CD4-positive, alpha-beta T cell treated with Interleukin-1 beta for 1 hour (primary cell): ENCODE measurements at places on chromosomes 7 and 10.

- no peak for DNase-seq
Observed at GRCh38 chr7:151695951-151696541, 176.4 kb upstream of the RHEB start.

GRCh38 chr7:150974468-150975391 lies 3.4 kb downstream of the KCNH2 start:
- DNase-seq: peak; percentile 84

- no peak for DNase-seq
Observed at GRCh38 chr10:116557305-116557880, 11.7 kb downstream of the PNLIP start.

- peak; percentile 3 for DNase-seq
Observed at GRCh38 chr10:18104223-18104872, 35.9 kb upstream of the CACNB2 start.

DNA sequence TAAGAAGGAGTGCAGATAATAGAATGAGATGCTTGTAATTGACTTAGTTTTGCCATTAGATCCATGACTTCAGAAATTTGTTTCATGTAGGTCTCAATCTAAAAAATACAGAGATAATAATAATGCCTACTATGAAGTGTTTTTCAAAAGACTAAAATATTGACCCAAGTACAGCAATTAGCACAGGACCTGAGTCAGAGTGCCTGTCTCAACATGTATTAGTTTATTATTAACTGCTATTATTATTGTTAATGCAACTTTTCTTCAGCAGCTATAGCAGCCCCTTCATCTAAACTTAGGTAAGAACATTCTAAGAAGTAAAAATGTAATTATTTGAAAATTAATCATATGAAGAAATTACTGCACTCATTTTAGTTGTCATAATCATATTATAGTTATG lies 82.9 kb upstream of the HGF start:
- no peak for DNase-seq

DNA sequence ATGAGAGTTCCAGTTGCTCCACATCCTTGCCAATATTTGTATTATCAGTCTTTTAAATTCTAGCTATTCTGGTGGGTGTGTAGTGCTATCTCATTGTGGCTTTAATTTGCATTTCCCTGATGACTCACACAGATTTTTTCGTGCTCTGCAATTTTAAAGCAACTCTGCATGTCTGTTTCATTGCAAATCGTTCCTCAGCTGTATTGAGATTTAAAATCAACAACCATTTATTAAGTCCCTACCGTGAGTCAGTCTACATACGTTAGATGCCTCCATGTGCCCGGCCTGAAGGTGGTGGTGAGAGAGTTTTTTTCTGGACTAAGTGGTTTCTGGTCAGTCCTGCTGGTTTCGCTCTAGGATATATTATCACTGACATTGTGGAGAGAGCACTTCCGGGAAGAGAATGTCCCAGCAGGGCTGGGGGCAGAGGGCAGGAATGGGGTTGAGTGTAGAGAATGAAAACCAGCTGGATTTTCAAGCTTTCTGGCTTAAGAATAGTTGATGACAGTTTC lies 8.4 kb upstream of the HYCC1 start:
- no peak for DNase-seq

DNA sequence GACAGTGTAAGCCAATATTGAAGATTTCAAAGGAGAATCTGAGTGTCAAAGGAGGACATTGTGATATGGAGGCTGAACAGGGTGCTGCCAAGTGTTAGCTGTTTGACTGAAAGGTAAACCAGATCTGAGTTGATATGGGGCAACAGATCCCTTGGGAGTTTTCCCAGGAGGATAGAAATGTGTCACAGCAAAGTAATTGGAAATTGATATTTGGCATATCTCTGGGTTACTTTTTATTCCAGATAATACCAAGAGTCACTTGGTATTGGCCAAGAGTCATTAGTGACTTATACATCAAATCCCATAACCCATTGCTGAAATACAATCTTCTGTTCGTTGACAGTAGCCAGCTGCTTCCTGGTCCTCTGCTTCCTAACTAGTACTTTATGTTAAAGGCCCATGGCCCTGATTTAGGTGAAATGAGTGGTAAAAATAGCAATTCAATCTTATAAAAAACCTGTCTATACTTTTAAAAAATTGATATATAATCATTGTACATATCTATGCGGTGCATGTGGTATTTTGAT lies 922.9 kb downstream of the LRMDA start:
- no peak for DNase-seq

- DNase-seq: no peak
Observed at GRCh38 chr10:130138479-130138866, 2.3 kb downstream of the GLRX3 start.

DNA sequence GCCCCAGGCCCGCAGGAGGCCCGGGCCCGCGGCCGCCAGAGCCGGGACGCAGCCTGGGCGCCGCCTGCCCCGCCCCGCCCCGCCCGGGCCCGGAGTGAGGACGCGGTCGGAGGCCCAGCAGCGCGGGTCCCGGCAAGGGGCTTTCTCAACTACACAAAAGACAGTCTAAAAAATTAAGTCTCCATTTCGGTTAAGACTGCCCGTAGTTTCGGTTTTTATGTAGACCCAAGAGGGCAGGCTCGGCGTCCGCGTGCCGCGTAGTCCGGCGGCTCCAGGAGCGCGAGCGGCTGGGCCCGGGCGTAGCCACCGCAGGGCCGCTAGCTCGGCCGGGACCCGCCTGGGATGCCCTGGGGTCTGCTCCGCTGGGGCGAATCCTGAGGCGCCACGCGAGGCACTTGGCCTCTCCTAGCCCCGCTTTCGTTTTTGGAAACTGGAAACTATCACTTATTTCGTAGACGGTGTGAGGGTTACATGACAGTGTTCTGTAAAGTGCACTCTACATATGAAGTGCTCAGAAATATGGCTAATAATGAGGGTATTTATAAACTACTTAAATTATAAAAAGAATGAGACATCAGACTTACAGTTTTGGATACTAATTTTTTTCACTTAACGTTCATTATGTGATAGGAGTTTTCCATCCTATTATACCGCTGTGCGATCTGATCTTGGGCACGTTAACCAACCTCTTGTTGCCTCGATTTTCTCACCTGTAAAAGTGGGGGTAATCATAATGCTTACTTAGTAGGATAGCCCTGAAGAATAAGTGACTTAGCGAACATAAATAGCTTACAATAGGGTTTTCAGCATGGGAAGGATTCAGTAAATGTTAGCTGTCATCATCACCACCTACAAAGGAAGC lies 573 bp downstream of the BLVRA start:
- peak; percentile 55 for DNase-seq

DNA sequence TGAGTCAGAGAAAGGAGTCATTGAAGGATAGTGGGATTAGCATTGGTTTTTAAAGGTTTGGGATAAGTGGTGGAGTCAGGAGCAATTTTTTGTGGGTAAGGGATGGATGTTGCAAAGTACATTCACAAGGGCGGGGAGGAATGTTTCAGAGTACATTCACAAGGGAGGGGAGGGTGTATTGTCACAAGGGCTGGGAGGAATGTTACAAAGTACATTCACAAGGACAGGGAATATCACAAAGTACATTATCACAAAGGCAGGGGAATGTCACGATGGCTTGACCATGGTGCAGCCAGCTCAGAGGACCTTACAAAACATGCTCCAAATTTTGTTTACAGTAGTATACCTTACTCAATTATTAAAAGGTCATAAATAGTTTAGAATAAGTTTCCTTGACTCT lies 30.3 kb downstream of the C1GALT1 start:
- no peak for DNase-seq

GRCh38 chr10:89478085-89478738 lies 57.2 kb downstream of the SLC16A12 start:
- DNase-seq: no peak

- no peak for DNase-seq
Observed at GRCh38 chr7:76506081-76506440, 4.3 kb upstream of the UPK3B start.

- DNase-seq: no peak
Observed at GRCh38 chr10:112960151-112960681, 10.2 kb downstream of the TCF7L2 start.

GRCh38 chr10:79445977-79446757 lies 743 bp upstream of the ZCCHC24 start:
- DNase-seq: peak; percentile 15

DNA sequence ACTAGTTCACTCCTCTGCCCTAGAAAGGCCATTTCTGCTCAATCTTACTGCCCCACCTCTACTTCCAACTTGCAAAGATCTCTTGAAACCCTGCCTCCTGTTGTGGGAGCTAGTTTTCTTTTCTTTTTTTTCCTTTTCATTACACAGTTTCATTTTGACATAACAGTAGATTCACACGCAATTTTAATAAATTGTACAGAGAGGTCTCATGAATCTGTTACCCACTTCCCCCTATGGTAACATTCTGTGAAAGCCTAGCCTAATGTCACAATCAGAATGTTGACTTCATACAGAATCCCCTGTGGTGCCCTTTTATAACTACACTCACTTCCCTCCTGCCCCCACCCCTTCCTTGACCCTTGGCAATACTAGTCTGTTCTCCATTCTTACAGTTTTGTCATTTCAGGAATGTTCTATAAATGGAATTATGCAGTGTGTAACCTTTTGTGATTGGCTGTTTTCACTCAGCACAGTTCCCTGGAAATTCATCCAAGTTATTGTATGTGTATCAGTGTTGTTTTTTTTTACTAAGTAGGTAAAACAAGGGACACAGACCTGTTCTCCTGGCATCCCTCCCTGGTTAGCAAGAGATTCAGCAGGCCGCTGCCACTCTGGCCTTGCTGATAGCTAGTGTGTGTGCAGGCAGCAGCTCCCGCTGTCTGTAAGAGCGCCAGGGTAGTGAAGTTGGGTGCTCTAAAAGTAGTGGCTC lies 21.5 kb downstream of the CHST3 start:
- no peak for DNase-seq

DNA sequence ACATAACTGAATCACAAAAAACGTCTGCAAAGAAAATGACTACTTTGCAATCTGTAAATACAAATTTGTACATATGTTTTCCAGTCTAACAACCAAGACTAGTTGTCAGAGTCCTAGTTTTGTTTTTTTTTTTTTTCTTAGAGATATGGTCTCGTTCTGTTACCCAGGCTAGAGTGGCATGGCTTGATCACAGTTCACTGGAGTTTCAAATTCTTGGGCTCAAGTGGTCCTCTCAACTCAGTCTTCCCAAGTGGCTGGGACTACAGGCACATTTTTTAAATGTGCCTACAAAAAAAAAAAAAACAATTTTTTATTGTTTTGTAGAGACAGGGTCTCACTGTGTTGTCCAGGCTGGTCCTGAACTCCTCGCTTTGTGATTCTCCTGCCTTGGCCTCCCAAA lies 70.8 kb downstream of the ORC5 start:
- DNase-seq: no peak

DNA sequence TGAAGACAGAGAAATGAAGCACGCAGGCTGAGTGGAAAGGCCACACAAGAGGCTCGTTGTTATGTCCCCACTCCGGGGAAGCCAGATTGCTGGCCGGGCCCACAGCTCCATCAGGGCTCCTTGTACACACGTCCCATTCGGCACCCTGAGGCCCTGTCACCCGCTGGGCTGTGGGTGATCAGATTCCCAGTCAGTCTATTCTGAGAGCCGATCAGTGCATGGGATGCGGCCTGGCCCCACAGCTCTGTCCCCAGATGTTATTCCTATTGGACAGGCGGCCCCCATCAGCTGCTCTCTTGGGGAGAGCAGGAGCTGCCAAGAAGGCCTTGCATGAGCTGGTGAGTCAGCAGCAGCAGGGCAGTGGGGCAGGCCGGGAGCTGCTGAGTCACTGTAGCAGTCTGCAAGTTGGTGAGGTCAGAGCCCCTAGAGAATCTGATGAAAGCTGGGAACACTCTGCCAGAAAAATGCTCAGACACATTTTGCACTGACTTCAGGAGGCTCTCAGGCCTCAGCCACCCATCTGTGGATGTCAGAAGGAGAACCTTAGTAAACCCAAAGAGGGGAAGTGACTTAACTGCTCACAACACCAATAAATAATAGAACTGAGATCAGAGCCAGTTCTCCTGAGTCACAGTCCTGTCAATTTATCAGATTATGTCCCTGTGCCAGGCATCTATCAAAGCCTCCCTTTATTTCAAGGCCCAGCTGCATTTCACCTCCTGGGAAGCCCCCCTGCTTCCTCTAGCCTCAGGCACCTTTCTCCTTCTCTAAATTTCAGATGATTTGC lies 9.4 kb upstream of the PSAP start:
- DNase-seq: peak; percentile 81

DNA sequence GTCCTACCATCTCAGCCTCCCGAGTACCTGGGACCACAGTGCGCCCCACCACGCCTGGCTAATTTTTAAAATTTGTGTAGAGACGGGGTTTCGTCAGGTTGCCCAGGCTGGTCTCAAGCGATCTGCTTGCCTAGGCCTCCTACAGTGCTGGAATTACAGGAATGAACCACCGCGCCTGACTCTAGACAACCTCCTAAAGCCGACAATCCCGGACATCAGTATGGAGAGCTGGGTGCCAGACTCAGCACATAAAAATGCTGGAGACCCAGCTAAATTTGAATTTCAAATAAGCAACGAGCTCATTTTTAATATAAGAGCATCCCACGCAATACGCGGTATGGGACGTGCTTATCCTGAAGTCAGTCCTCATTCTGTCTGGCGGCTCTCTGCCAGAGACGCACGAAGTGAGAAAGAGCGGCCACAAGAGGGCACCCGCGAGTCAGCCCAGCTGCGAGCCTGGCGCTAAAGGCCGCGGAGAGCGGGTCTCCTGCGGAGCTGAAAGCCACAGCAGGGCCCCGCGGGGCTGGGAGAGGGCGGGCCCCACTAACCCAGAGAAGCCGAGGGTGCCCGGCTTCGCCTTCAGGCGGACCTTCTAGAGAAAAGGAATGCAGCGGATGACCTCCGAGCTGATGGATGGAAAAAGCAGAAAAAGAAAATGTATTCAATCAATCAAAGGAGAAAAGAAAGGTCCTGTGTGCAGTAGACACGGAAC lies 7.0 kb downstream of the CALY start:
- peak; percentile 86 for DNase-seq

- peak; percentile 44 for DNase-seq
Observed at GRCh38 chr10:110081911-110082310, 74.1 kb downstream of the ADD3 start.

- DNase-seq: no peak
Observed at GRCh38 chr7:107446531-107446930, 23.3 kb upstream of the GPR22 start.

DNA sequence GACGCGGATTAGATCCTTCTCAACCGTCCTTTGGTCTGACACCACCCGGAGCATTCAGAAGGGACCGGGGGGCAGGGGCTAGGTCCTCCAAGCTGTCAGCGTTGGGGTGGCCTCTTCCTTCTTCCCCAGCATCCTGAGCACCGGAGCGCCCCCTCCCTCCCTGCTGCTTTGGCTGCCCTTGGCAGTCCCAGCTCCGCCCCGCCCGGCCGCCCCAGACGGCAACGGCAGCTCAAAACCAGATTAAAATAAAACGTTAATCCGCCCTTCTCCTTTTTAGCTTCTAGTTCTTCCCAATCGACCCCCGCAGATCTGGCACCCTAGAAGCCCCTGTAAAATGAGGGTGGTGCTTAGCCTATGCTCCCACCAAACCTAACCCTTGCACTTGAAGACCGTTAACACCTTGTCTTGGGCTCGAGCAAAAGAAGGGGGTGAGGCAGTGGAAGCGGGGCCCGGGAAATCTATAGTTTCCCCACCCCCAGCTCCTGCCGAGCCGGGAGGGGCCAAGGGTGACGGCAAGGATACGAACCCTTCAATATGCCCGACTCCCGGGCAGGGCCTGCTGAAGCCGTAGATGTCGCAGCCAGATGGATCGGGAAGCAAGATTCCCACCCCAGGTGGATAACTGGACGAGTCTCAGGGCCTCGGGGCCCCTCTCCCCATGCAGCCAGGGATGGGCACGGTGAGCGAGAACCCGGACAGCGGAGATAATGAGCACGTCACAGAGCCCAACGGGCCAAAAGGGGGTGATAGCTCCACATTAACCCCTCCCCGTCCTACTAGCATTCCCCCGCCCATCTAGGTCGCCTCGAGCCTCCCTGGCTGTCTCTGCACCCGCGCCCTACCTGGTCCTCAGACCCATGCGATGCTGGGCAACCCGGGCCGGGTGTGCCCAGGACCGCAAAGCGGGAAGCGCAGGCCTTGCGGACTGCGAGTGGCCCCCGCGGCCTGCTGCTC lies 169.7 kb downstream of the NRF1 start:
- no peak for DNase-seq
